ENCODE measurements at places on chromosomes 16 and 17.

DNA sequence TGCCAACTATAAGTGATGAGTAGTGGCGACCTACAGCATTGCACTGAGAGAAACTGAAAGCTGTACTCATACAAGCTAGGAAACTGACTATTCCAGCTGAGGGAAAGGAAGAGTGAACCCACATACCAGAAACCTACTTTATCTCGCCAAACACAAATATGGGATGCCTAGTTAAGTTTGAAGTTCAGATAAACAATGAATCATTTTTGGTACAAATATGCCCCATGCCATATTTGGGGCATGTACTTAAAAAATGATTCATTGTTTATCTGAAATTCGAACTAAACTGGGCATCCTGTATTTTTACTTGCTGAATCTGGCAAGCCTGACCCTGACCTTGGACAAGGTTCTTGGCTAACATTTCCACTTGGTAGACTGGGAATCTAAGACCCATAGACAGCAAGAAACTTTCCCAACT lies 527.8 kb upstream of the PSMD7 start:
- DNase-seq: no peak

DNA sequence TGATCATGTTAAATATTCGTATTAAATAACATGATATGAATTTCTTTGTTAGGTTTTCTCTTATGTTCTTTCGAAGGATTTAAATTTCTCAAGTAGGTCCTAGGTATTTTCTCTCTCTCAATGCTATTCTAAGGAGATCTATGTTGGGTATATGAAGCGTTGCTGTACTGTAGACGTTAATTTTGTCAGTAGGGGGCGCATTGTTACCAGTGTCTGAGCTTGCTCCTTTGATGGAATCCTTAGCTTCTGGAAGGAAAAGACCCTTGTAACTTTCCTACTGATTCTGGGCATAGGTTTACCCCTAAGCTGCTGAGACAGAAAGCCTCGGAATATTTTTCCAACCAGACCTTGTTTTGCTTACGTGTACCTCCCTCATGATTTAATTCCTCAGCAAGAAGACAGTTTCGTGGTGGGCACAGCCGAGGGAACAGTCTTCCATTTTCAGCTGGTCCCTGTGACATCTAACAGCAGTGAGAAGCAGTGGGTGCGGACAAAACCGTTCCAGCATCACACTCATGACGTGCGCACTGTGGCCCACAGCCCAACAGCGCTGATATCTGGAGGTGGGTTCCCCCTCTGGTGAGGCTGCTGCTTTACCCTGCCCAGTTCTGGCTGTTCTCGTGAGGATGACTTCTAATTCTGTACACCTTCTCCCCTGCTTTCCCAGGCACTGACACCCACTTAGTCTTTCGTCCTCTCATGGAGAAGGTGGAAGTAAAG lies 17.9 kb downstream of the UTP4 start:
- DNase-seq: peak; percentile 72

DNA sequence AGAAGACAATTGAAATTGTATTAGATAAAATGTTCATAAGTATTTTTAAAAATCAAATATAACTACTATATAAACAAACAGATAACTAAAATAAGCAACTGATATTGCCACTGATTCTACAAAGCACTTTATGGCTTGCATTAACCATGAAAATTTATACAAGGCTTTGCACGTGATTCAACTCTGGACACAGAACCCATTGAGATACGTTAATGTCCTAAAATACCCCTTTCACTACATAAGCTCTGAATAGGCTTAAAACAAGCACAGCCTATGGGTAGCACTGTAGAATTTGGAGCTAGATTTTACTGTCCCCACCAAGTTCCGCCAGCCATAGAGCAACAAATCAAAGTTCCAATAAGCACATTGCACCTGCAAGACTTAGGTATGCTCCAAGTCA lies 4.5 kb downstream of the ZNF652 start:
- no peak for DNase-seq

GRCh38 chr17:2302778-2303203 lies 794 bp downstream of the SMG6 start:
- DNase-seq: no peak

DNA sequence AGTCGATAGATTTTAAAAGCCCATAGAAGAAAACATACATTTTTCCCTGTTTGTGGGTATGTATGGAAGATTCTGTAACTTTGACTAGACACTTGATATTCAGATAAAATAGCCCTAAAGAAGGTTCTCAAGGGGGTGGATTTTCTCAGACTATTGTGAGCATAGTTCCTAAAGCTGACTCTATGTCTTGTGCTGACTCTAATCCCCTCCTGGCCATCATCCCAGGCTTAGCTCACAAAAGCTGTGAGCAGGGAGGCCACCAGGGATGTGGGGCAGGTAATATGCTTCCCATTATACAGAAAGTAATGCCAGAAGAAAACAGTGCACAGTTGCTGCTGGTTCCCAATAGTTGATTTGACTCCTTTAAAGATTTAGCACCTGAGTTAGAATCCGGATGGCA lies 32.0 kb downstream of the CDH13 start:
- no peak for DNase-seq

DNA sequence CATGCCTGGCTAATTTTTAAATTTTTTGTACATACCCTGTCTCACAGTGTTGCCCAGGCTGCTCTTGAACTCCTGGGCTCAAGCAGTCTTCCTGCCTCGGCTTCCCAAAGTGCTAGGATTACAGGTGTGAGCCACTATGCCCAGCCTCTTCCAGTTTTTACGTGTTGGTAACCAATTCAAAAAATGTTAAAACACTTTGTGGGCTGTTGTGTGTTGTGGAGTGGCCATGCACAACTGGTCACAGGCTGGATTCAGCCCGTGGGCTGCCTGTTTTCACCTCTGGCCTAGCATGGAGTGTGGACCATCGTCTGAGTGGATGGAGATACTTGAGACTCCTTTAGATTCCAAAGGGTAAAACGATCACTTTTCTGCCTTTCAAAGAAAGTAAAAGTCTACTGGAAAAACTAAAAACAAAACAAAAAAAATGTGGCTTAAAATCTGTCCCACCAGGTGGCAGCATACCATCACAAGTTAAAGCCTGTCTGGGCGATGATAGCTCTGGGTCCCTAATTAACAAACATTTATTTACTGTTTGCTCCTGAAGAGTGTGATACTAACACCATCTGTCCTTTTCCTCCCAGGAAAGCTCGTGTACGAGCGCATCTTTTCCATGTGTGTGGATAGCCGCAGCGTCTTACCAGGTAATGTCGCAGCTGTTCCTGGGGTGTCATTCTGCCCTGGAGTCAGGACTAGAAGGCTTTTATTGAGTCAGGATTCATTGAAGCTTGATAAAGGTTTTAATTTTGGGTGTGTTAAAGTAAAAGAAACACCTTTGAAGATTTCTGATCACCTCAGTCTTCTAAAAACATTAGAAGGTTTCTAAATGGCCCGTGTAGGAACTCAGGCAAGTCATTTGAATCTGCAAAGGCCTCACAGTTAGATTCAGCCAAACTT lies 45.8 kb downstream of the VPS35L start:
- peak; percentile 53 for DNase-seq

- peak; percentile 91 for DNase-seq
Measured at GRCh38 chr17:42554250-42555121, 1.8 kb downstream of the HSD17B1 start.

Measured in DMS53 (cell line).